ENCODE measurements at places on chromosomes 1 and 21.
A peak's percentile ranks its signal among the peaks of the same experiment; 100 is the strongest.

GRCh38 chr1:114745291-114745690, 12.5 kb downstream of the CSDE1 start:
- no peak for DNase-seq

DNA sequence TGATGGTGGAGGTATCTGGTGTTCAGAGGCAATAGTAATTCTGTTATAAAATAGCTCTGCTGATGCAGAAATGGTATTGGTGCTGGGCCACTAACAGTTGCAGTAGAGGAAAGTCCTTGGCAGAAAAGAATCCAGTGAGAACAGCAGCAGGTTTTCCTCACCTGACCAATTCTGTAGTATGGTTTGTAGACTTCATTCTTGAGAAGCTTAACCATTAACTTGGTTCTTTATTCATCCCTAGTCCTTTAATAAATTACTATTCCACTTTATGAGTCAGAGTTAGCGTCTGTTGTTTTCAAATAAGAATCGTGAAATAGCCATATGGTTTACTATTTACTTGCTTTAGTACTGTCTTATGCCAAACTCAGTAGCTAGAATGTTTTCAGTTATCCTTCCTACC, 128.5 kb upstream of the SERTAD4 start:
- no peak for DNase-seq

DNA sequence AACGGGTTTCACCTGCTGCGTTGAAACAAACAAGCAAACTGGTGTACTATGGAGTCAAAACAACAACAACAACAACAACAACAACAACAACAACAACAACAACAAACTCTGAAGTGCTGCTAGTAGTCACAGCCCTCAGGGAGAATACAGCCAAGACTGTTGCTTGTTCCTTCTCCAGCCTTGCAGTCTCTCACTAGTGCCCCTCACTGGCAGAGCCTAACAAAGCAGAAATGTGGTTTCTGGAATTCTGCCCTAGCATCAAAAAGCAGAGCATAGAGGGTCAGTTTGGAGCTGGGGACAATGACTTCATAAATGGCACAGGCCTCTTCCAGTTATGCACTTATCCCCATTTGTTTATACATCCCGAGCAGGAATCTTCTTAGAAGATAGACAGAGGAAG, 187.4 kb downstream of the KCNK2 start:
- peak; percentile 16 for DNase-seq

- DNase-seq = peak; percentile 94
Observed at GRCh38 chr1:17538428-17539117, 925 bp upstream of the ARHGEF10L start.

DNA sequence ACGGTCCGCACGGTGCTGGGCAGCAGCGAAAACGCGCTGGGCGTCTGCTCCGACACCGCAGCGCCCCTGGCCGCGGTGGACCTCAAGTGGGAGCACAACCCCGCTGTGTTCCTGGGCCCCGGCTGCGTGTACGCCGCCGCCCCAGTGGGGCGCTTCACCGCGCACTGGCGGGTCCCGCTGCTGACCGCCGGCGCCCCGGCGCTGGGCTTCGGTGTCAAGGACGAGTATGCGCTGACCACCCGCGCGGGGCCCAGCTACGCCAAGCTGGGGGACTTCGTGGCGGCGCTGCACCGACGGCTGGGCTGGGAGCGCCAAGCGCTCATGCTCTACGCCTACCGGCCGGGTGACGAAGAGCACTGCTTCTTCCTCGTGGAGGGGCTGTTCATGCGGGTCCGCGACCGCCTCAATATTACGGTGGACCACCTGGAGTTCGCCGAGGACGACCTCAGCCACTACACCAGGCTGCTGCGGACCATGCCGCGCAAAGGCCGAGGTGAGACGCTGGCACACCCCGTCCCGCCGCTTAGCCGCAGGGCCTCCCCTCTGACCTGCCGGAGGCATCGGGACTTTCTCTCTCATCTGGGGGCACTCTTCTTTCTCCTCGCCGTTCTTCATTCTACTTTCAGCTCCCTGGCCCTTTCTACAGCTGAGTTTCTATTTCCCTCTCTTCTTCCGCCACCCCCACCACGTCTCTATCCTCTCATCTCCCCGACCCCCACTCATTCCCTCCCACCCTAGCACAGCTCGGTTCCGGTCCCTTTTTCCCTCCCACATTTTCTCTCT, 1.0 kb downstream of the NPR1 start:
- peak; percentile 70 for DNase-seq

GRCh38 chr1:63861052-63861691, 87.4 kb downstream of the ROR1 start:
- no peak for DNase-seq

GRCh38 chr21:39208624-39209333, 25.5 kb upstream of the PSMG1 start:
- DNase-seq = no peak

DNA sequence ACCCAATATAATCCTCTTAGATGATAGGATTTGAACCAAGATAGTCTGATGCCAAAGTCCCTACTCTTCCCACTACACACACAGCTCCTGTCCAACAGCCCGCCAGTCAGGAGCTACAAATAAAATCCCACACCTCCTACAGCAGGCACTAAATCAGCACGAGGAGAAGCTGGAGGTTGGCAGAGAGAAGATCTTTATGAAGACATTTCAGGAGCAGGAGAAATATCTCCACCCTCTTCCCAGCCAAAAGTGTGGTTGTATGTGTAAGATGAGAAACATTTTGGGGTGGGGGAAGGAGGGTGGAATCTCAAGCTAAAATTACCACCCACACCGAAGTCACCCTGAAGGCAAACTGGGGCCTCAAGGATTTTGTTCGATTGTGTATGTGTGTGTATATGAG, 54.5 kb downstream of the PLXNA2 start:
- no peak for DNase-seq

DNA sequence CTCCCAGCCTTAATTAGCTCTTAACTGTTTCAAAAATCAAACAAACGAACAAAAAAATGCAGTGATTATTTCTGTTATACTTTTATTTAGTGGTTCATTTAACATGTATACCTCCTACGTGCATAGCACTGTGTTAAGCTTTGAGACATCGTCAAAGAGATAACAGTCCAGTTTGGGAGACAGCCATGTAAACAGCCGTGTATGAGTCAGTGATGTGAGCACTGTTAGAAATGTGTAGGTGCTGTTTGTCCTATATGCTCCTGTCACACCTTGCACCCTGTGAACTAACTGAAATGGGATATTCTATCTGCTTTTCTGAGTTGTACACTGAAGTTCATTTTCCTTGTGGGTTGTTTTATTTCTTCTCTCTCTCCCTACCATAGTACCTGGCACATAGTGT, 109.7 kb upstream of the CACYBP start:
- DNase-seq = no peak

DNA sequence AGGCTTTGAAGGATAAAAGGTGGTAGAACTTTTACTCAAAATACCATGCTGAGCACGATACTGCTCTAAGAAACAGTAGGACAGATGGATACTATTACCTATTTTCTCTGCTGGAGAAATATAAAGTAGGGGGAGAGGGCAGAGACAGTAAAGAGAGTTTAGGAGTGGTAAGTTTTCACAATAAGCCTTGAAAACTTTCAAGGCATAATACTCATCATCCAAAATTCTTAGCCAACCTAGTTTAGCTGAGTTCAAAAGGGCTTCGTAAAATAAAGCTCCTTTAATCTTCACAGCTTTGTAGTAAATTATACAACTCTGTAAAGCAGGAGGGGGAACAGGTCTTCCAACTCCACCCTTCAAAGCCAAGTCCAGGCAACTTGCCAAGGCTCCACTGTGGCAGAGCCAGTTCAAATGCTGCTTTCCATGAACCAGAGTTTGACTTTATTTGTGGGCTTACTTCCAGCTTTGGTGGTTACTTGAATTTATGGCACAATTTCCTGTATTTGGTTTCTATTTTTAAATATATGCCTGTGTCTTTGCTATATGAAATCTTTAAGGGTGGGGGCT, 15.5 kb downstream of the TEX38 start:
- no peak for DNase-seq

GRCh38 chr1:210695026-210695425, 366.3 kb downstream of the HHAT start:
- no peak for DNase-seq

DNA sequence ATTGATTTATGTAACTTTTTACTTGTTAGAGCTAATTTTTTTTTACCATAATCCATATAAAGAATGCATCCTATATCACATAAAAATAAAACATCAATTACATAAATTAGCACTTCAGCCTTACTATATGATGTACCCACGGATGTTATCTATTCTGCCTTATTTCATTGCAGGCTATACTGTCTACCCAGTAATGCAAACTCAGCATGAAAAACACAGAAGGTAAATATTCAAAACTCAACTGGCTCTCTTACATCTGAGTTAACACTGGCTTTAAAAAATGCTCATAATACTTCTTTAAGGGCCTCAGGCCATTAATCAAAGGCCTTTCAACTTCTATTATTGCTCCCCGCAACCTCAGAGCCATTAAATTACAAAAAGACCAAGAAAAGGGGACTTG, 65.8 kb downstream of the AHCTF1 start:
- DNase-seq = no peak

DNA sequence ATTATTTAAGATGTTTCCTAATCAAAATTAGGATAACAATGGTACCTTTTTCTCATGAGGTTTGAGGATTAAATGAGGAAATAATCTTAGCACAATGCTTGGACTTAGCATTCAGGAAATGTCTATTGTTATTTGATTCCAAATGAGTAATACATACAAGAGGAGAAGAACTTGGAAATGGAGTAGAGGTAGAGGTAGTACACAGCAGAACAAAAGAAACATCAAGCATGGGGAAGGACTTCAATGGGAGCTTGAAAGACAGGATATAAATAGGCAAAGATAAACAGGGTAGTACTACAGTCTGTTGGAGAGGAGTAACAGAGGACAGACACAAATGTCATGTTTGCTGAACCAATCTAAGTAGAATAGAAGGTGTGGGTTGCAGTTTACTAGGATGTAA, 59.5 kb upstream of the RGS2 start:
- DNase-seq = no peak

DNA sequence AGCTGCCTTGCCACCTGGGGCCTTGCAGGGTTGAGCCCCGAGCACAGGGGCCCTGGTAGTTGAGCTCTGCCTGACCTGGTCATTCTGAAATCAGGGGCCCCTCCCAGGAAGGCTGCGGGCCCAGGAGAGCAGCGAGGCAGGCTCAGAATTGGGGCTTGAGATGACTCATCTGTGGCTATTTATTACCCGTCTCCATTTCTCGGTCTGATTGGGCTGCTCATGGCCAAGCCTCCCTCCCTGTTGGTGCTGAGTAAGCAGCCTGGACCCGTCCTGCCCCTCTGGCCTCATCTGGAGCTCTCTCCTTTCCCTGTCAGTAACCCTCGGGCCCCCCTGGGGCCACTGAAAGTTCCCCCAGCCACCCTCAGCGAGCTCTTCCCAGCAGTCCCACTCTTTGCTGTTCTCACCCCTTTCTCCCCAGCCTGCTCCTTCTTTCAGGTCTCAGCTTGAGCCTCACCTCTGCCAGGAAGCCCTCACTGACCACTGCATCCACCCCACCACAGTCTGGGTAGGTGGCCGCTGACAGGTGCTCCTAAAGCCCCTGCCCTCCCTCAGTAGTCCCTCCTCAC, 11.0 kb upstream of the TNFRSF8 start:
- DNase-seq = no peak

GRCh38 chr1:172815740-172816139, 156.8 kb downstream of the FASLG start:
- no peak for DNase-seq

DNA sequence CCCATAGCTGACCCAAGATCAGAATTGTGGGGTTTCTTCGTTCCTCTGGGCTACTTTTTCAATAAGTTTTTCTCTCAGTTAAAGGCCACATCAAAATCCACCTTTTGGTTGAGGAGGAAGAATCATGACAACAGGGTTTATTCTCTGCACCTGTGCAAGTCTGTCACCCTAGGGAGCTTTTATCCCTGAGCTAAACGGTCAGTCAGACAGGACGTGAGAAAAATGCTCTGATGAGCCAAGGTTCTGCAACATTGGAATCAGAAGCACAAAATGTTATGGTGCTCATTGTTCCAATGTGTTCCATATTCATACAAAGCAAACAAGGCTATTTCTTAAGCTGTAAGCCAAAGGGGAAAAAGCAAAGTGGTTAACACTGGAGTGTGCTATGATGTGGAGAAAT, 7.4 kb upstream of the ERICH3 start:
- no peak for DNase-seq

DNA sequence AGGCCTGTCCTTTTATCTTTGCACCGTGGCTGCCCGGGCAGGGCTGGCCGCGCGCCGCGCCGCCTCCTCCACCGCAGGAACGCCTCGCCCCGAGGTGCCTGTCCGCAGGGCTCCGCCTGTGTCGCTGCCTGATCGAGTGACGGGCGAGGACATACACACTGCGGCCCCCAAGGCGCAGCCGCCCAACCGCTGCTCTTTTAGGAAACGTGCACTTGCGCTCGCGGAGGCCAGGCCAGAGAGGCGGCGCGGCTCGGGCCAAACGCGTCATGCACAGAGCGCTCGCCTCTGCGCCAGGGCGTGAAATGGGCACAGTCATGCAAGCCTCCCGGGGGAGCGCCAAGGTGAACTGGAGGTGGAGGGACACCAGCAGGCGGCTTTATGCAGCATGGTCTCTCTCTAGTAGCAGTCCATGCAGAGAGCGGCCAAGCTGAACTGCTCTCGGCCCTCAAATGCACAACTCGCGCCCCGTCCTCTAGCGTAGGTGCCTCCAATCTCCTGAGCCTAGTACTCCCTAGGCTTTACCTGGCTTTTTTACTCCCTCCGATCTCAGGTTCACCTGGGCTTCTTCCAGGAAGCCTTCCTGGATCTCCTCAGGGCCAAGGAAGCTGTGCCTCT, 12.9 kb downstream of the TRABD2B start:
- DNase-seq = peak; percentile 81

DNA sequence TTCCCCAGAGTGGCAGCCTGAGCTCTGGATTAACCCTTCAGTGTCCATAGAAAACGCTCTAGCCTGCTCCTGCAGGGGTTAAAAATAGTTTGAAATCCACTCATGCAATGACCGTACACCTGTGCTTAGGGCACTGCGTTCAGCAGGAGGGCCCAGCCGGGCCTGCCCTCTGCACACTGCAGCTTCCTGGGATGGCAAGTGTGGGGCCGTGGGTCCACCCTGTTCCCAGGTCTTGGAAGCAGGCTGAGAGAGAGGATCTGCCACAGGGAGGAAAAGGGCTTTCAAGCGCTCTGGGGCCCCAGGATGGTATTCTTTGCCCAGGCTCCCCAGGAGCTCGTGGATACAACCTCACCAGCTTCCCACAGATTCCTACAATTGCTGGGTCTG, 1.5 kb upstream of the S100B start:
- no peak for DNase-seq

- DNase-seq = peak; percentile 1
Observed at GRCh38 chr1:152654110-152654509, 9.1 kb upstream of the LCE2D start.

- DNase-seq = no peak
Observed at GRCh38 chr1:81004011-81004410, 796.7 kb upstream of the ADGRL2 start.

DNA sequence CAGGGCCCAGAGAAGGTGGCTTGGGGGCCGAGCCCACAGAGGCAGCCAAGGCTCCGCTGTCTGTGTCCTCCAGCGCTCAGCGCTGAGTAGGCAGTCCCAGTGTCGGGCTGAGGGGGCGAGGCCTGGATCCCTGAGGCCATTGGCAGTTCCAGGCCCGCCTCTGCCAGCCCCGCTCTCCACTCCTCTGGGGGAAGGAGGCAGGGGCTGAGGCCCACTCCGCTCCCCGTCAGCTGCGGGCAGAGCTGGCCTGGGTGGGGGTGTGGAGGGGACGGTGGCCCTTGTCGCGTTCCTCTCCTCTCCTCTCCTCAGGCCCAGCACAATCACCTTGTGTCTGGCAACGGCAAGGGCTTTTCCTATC, 132.8 kb downstream of the CASZ1 start:
- DNase-seq = peak; percentile 85

All from neural progenitor cell (in vitro differentiated cells).